ENCODE measurements at places on chromosomes 6 and 20. TPM values are rescaled to one million over a fixed set of nuclear protein-coding genes. Genes with fewer than 3 reads are reported as not detected.

Gene GTSF1L
- not detected for total RNA-seq

DNA sequence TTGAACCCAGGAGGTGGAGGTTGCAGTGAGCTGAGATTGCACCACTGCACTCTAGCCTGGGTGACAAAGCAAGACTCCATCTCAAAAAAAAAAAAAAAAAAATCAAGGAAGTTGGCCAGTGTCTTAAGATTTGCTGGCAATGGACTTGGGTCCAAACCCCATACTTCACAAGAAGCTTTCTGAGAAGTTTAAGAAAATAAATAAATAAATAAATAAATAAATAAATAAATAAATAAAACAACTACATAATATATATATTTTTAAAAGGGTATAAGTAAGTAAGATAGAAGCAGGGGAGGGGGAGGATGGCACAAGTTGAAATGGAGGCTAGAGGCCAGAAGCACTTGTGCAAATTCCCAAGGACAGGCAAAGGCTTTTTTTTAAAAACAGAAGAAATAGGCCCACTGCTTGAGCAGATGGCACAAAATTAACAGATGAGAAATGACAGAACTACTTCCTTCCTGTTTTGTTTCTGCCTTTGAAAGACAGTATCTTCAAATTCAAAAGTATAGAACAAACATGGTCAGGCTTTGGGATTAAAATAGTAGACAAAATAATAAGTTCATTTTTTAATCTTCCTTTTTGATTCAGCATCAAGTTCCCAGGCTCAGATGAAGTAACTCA is 287.7 kb downstream of the ALDH8A1 start:
- no peak for DNase-seq

GRCh38 chr6:157443066-157443800 is 62.2 kb downstream of the ZDHHC14 start:
- DNase-seq: peak; percentile 49

GRCh38 chr6:117906507-117906957 is 532 bp upstream of the SLC35F1 start:
- no peak for DNase-seq

DNA sequence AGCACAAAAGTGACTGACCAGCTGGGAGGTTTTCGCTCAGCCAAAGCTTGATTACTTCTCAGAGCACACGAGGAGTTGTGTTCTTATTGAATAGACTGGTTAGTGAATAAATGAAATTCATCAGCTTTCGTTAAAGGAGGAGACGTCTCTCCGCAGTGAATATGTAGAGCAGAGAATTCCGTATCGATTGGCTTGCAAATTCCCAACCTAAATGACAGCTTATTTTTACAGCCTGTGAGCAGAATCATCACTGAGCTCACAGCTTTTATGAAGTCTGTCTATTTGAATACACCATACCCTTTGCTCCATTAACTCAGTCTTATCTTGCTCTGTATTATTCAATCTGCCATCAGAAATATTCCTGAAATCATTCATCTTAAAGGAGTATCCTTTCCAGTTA is 192.7 kb downstream of the SASH1 start:
- DNase-seq: no peak

DNA sequence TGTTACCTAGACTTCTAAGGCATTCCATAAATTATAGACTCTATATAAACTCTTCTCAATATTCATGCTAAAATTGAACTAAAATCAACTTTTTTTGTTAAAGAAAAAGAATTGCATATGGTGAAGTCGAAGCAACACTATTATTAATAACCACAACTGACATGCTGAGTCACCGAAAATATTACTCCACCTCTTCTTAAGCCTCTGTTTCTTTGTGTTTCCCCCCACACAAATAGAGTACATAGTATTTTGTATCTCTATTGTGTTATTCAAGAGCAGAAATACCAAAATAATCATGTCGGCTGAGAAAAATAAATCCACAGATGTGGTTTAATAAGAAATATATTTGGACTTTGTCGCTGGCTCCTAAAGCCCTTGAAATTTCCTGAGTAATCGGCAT is 23.8 kb downstream of the TFB1M start:
- no peak for DNase-seq

Data from activated CD4-positive, alpha-beta memory T cell treated with anti-CD3 and anti-CD28 coated beads for 36 hours (primary cell).